Stimulated activated CD4-positive, alpha-beta T cell treated with anti-CD3 and anti-CD28 coated beads, TNF-alpha, amount 100 ng/mL, for 48 hours (primary cell): ENCODE measurements at places on chromosomes 3 and 15.

DNA sequence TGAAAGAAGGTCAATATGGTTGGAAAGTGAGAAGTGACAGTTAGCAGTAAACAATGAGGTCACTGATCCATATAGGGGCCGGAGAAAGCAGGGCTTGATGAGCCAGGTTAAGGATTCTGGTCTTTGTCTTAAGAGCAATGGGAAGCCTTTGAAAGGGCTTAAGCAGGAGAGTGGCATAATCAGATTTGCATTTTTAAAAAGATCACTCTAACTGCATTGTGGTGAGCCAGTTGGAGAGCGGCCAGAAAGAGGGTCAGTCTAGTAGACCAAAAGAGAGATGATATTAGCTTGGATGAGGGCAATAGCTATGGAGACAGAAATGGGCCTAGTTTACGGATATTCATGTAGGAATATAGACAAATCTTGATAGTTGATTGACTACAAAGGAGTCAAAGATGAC, 46.6 kb downstream of the CPNE4 start:
- DNase-seq, result no peak

DNA sequence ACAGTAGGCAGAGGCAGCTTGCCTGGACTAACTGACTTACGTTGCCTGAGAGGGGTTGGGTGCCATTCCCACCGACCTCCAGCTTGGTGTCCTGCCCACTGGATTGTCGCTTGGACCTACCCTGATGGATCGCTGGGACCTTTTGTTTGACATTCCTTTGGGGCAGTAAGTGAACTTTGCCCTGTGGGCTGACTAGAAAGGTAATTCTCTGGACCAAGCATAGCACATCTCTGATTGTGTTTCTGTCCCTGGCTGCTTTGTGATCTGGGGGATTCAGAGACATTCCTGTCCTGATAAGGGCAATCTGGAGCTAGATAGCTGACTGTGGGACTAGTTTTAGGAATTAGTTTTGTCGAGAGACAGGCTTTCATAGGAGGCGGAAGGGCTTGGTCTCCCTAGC, 19.5 kb upstream of the IFT57 start:
- DNase-seq, result no peak

GRCh38 chr3:12829886-12830784, 11.2 kb downstream of the RPL32 start:
- DNase-seq, result no peak

- DNase-seq, result peak; percentile 48
Measured at GRCh38 chr3:5192571-5193365, 5.3 kb downstream of the EDEM1 start.

DNA sequence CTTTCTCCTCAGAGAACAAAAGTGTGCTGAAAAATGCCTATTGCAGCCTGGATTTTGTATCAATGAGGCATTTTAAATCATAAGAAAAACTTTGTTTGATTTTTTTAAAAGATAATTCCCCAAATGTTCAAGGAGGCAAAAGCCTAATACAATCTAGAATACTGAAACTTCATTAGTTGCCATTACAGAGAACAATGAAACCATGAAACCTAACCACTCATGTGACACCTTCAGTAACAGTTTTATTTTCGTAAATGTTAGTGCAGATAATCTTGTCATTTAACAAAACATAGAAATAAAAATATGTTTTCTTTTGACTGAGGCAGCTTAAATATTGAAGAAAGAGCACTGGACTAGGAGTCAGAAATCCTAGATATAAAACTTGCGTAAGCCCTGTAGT, 655.9 kb downstream of the RBMS3 start:
- DNase-seq, result no peak

DNA sequence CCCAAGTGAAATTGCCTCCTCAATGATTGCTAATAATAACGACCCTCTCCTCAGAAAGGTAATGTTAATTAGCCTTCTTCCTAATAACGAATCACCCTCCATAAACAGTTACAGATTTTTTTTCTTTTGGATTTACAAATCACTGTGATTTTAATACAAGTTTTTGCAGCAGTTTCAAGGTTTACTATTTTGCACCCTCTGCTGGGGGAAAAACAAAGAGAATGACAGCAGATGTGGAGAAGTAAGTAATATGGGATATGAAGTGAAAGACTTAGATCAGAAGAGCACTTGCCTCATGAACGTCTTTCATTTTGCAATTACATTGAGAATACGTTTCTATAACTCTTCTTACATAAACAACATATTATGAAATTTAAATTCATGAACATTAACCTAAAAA, 16.1 kb upstream of the CNTN3 start:
- DNase-seq, result no peak

GRCh38 chr3:53457068-53457467, 37.3 kb upstream of the CACNA1D start:
- DNase-seq, result no peak

DNA sequence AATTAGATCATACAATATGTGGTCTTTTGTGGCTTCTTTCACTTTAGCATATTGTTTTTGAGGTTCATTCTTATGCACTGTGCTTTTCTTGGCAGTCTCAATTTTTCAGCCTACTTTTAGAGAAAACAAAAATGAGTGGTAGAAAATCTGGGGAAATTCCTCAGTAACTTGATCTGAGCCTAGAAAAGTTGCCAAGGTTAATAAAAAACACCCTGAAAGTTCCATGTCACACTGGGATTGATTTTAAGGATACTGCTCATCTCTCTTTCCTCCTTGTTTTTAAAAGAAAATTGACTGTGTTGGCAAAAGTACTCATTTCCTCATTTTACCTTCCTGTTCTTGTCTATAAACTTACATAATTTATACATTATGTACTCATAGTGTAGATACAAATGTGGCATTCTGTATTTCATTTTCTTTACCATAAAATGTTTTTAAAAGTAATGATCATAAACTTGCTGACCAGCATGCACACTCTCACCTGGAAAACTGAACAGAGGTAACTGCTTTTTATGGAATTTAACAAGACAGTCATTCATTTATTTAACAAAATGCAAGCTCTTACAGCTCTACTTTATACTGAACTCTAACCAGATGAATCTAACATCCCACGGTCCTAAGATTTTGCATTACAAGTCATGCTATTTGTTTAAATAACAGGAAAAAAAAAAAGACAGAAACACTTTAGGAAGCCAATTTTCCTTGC, 28.6 kb upstream of the SH3BP5 start:
- no peak for DNase-seq

DNA sequence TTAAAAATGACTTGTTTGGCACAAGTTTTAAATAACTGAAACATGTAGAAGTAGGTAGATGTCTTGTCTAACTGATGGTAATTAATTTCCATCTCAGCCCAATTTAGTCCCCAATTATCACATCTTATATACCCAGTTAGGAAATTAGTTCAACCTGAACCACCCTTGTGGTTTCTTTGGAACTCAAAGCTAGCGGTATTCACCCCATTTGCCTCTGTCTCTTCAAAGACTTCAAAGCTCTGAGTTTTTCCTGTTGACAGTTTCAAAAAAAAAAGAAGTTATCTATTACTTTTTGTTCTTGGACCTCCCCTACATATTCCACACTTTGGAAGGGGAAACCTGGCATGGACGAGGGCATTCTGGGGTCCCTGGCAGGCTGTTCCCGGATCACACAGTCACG, 236.5 kb downstream of the KCNMB2 start:
- DNase-seq, result no peak

GRCh38 chr3:10286596-10287295, 6.0 kb downstream of the GHRL start:
- DNase-seq, result peak; percentile 26

DNA sequence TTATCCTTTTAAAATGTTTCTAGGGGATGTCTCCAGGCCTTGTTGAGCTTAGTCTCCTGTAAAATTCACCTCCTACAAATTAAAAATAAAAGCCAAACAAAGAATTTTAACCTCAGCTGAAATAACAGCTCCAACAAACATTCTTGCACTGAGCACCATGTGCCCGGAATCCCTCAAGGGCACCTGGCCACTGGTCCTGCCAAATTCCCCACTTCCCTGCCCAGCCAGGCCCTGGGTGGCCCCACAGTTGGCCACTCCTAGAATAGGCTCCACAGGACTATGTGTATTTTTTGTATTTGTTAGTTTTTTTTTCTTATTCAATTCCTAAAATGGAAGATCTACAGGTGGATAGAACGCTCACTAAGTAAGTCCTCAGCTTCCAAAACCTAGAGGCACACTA, 33.1 kb upstream of the PLA2G4E start:
- no peak for DNase-seq
